Epithelial cell of umbilical artery (primary cell): ENCODE measurements at places on chromosomes 6 and 20. TPM values are rescaled to one million over a fixed set of nuclear protein-coding genes. Genes with fewer than 3 reads are reported as not detected.

TLDC2 gene
- total RNA-seq, result not detected in 2 replicates

RAET1L gene
- total RNA-seq, result not detected in 2 replicates

SMPDL3A gene
- total RNA-seq, result 4.2 and 5.0 TPM in 2 replicates

ZC2HC1B gene
- not detected in 2 replicates for total RNA-seq

KIF25 gene
- total RNA-seq, result not detected in 2 replicates

XKR7 gene
- total RNA-seq, result not detected in 2 replicates

TCF15 gene
- total RNA-seq, result 0.32 and 2.0 TPM in 2 replicates

BANF2 gene
- total RNA-seq, result not detected in 2 replicates

GNAS-AS1 gene
- under 0.01 and 0.15 TPM in 2 replicates for total RNA-seq

GSTA3 gene
- total RNA-seq, result not detected in 2 replicates

MEP1A gene
- total RNA-seq, result not detected in 2 replicates

LPIN3 gene
- total RNA-seq, result 0.97 and 3.6 TPM in 2 replicates

ANKRD60 gene
- not detected in 2 replicates for total RNA-seq

SLA2 gene
- total RNA-seq, result not detected in 2 replicates

CST4 gene
- not detected in 2 replicates for total RNA-seq

DYNLT2 gene
- 0.61 and 0.97 TPM in 2 replicates for total RNA-seq

CCM2L gene
- total RNA-seq, result 5.5 and 9.1 TPM in 2 replicates

ZNF165 gene
- 0.46 and 0.65 TPM in 2 replicates for total RNA-seq
